Stimulated activated CD8-positive, alpha-beta memory T cell treated with anti-CD3 and anti-CD28 coated beads, Interleukin-4, amount 100 ng/mL, for 4 hours (primary cell): ENCODE measurements at places on chromosomes 5 and 9.

- no peak for DNase-seq
These were observed 16.8 kb downstream of the KLF4 start for GRCh38 chr9:107472581-107473340.

DNA sequence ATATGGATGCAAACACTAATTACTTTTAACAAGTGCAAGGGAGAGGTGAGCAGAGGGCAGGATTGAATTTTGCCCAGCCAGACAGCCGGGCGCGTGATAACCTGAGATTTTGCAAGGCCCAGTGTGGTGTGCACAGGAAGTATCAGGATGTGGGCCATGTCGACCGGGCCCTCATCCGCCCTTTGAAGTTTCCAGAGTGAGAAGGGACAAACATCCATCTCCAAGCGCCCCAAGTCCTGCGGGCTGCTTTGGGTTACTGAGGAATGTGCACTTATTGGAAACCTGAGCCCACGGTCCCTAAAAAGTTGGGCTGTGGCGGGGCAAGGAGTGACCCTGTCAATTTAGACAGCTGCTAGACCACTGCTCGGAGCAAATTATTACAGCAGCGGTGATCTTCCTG, 272.2 kb upstream of the IRX2 start:
- no peak for DNase-seq

DNA sequence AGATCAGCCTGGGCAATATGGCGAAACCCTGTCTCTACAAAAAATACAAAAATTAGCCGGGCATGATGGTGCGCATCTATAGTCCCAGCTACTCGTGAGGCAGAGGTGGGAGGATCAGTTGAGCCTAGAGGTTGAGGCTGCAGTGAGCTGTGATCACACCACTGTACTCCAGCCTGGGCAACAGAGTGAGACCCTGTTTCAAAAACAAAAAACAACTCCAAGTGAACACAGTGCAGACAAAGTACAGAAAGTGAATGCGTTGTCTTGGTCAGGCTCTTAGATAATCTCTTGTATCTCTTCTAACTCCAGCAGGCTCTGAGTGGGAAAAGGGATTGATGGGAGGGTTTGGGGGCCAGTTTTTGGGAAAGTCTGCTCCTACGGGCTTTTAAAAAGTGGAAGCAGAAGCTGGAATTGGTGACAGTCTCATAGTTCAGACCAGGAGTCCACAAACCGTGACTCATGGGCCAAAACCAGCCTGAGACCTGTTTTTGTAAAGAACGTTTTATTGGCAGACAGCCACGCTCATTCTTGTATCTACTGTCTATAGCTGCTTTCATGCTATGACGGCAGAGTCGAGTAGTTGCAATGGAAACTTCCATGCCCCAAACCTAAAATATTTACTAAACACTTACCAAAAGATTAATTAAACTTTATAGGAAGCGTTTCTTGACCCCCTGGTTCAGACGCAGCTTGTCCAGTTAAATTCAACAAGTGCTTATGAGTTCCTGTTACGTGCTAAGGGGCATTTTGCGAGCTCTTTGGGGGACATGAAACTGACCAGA, 32.9 kb downstream of the NDST1 start:
- no peak for DNase-seq

DNA sequence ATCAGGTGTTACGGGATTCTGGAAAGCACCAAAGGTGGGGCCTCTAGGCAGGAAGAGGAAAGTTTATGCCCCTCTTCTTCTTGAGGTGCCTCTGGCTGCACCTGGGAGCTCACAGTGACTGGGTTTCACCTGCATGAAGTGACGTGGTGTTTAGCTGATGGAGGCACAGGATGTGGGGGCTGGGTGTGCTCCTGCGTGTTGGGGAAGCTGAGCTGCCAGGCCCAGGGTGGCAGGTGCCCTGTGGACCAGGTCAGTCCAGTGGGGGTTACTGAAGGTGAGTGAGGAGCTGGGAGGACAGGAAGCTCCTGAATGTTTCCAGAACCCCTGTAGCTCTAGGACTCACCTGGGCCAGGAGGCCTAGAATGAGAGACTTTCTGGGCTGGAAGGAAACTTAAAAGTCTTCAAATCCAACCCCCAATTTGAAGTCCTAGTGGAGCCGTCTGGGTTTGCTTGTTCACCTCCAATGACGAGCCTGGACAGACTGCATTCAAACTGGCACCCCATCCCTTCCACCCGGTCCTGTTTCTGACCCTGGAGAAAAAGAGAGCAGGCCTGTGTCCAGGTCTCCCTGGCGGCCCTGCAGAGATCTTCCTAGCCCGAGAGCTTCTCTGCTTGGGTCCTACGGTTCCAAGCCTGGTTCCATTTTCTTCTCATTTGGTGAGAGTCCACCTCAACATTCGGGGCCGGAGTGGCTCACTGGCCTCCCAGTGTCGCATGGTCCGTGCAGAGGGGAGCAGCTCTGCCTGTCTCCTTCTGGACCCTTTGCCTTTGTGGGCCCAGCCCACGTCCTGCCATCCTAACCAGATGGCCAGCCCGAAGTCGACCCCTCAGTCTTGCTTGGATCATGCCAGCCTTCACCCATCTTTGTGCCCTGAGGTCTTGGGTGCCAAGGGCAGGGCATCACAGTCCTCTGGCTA, 22.3 kb downstream of the TRAF1 start:
- no peak for DNase-seq

DNA sequence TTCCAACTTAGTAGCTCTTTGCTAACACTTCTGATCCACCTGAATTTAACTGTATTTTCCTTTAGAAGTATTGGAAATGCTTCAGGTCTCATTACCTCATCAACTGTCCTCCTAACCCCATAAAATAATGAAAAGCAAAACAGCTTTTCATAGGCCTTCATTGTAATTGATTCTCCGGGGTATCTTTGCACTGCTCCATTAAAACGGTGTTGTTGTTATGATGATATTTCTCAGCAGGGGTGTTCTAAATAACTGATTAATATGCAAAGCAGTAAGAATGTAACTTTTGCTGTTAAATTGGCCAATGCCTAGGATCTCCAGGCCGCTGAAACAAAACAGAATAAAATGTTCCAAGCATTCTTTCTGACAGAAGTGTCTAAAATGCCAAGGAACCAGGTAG, 1983.2 kb downstream of the EFNA5 start:
- no peak for DNase-seq

DNA sequence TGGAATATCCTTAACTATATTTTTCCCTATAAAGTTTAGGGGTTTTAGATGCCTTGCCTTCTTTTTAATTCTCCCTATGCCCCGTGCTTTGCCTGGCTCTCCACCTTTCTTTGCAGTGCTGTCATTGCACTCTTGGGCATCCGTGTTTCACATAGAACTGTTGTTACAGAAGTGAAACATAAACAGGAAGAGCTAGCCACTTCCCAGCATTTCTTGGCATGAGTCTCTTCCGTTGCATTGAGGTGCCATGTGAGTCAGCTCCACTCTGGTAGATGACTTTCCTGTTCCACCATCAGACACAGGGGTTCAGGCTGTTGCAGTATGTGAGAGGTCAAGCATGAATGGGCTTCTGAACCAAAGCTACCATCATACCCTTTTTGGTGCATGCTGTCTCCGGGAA, 73.4 kb downstream of the ANGPTL2 start:
- DNase-seq: no peak

DNA sequence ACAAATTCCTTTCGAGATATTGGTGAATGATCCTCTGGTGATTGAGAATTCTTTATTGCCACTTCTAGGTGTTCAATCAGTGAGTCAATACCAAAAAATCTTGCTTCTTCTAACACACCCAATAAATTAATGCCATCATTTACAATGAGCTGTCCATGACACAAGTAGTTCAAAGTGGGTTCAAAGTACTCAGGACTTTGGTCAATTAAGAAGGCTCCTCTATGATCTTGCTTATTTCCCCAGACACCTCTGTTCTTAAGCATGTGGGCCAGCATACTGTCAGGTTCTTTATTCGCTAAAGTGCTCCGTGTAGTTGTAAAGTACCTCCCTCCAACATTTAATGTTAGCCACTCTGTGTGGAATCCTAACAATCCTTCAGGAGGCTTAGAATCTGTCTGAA, 127.1 kb downstream of the WDR70 start:
- DNase-seq: no peak

DNA sequence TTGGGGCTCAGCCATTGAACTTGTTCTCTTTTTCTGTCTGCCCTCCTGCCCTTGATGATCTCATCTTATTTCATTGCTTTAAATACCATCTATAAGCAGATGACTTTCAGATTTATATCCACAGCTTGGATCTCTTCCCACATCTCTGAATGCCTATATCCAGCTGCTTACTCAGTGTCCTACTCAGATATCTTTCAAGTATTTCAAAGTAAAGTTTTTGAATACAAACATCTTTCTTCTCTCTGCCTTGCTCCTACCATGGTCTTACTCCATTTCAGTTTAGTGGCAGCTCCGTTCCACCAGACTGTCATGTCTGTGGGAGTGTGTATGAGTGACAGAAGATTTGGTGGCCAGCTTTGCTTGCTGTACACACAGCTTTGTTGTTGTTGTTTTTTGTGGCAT, 59.7 kb downstream of the ERBIN start:
- no peak for DNase-seq

- no peak for DNase-seq
These were observed 93.7 kb downstream of the RASEF start for GRCh38 chr9:82969291-82969690.

DNA sequence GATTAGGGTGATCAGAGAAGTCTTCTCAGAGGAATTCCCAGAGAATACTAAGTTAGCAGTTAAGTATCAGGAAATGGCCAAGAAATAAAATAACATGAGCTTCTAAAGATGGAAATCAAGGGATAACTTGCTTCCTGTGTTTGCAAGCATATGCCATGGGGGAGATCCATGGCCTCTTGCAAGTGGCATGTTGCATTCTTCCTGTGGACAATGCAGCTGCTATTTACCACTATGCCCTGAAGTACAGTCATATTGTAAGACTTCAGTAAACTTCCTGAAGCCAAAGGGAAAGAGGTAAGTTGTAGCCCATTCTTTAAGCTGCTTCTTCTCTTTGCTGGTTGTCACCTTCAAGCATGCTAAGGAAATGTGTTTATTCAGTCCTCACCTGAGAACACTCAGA, 154.7 kb upstream of the RUSC2 start:
- no peak for DNase-seq

GRCh38 chr9:114224247-114224610, 68.9 kb downstream of the COL27A1 start:
- no peak for DNase-seq

- DNase-seq: no peak
These were observed 42.7 kb downstream of the ACER2 start for GRCh38 chr9:19451240-19452087.

DNA sequence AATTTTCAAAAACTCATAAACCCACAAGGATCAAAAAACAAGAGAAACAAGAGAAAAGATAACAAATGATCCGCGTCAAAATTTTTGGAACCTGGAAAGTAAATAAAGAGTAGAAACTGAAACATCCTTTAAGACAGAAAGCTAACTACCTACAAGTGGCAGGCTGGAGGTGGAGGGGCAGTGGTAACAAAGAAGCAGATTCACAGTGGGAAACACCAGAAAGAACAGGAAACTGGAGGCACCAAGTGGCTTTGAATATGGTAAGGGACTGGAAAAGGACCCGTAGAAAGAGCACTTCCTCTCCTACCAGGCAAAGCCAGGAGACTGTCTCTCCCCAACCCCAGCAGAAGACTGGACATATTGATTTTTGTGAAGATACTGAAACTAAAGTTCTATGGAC, 100.6 kb upstream of the TARS1 start:
- DNase-seq: no peak

DNA sequence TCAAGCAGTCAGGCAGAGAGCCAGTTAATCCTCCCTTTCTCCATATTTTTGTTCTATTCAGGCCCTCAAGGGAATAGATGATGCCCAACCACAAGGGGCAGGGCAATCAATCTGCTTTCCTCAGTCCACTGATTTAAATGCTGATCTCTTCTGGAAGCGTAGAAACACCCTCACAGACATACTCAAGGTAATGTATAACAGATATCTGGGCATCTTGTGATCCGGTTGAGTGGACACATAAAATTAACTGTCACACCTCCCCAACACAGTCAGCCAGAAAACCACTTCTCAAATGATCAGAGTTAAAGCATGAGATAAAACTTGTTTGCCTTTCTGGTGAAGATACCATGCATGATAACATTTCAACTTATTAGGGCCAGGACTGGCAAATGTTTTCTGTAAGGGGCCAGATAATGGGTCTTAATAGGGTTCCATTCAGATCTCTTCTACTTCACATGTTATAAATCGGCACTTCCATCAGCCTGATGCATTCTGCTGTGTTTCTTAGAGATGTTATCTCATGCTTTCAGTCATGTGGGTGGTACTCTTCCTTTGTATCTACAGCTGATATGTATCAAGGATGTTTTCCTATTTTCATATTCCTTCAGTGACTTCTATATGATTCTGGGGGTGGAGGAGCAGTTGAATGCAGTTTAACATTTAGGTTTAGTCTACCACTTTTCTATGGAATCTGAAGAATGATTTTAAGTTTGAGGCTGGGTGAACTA, 58.9 kb upstream of the CNTLN start:
- no peak for DNase-seq

DNA sequence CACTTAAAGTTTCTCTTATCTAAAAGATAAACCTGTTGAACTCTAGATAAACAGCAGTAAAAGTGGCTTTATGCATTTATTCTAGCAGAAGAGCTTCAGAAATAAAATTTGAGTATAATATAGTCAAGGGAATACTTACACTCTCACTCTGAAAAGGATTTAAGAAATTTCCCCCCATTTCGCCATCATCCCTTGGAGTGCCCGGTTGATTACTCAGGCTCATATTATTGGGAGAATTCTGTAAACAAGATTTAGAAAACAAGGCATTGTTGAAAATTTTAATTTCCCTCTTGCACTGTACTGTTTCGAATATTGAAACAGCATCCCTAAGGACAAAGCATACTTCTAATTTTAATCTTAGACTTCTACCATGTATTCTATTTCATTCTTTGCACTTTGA, 34.5 kb upstream of the ACOT12 start:
- no peak for DNase-seq

GRCh38 chr5:71384706-71385105, 70.7 kb upstream of the BDP1 start:
- DNase-seq: no peak

DNA sequence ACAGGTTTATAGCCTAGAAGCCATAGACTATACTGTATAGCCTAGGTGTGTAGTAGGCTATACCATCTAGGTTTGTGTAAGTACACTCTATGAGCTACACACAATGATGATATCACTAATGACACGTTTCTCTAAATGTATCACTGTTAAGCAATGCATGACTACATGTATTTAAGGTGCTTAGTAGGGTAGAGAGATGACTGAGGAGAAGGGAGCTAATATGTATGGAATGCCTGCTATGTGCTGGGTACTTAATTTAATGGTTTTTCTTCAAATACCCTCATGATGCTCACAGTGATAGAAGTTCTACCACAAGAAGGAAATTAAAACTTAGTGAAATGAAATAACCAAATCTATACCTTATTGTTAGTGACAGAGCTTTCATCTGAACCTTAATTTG, 1785.5 kb downstream of the EFNA5 start:
- no peak for DNase-seq

DNA sequence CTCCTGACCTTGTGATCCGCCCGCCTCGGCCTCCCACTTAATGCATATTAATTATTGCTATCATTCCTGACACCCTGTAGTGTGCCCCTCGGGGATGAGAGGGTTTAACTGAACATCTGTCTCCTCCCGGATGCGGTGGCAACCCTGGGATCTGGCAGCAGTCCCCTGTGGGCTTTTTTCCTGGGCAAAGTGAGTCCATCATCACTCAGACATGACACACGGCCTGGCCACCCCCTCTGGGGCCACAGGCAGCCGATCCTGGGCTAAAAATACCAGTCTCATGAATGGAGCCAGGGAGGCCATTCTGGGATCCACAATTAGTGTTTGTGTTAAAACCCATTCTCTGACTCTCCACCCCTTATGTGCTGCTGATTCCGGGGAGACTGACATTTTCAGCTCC, 161.2 kb downstream of the RGS3 start:
- no peak for DNase-seq
